ENCODE measurements at places on chromosomes 4 and X. TPM values are rescaled to one million over a fixed set of nuclear protein-coding genes. Genes with fewer than 3 reads are reported as not detected.

The IQCM gene
- not detected for total RNA-seq

The SASH3 gene
- total RNA-seq: 2.2 TPM

The GLRB gene
- total RNA-seq: 12.0 TPM

The FAM241A gene
- total RNA-seq: 7.6 TPM

DNA sequence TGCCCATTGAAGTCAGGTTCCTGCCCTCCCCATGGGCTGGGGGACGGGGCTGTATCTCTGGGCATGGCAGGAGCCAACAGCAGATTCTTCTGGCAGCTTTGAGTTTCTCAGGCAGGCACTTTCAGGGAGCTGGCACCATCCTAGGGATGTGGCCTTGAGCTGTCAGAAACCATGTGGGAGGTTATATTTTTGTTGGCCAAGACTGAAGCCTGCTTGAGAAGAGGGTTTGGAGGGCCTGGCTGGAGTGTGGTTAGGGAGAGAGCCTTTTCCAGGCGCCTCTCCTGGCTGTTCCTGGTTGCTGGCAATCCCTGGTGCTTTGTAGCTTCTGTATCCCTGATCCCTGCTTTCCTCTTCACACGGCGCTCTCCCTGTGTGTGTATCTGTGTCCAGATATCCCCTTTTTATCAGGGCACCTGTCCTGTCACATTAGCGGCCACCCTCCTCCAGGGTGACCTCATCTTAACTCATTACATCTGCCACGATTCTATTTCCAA, 30.6 kb upstream of the SORCS2 start:
- DNase-seq: no peak

DNA sequence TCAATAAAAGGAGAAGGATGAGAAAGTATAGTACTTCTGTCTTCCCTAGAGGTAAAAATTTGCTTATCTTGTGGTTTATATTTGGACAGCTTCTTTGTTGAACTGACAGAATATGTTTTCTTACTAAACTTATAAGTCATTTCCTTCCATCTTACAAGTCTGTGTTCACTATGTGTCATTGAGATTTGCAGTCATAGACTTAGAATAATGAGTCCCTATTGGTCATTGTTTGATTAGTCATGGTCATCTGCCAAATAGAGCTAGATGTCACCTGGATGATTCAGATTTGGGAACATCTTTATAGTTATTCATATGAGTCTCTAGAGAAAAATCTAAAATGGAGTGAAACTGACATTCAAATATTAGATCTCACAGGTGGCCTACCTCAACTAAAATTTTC, 51.5 kb downstream of the SPATA18 start:
- no peak for DNase-seq

DNA sequence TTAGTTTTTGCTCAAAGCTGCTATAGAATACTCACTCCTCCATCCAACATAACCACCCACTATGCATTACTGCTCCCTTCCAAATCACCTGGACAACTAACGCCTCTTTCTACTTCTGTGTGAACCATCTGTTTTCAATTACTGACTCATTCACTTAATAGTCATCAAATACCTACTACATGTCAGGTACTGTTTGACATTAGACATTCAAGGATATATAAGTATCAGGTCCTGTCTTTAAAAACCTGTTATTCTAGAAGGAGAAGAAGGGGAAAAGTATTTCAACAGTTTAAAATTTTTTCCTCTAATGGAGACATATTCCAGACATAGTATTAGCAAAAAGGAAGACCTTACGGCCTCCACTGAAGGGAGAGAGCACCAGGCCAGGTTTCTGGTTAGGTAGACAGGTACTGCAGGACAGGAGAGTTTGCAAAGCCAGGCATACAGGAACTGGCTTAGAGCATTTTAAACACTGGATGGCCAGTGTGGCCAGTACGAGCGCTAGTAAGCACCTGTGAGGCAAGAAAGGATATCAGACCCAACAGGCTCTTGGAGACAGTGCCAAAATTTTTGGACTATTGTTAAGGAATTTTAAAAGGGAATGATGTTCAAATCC, 39.0 kb downstream of the SH3RF1 start:
- DNase-seq: no peak

DNA sequence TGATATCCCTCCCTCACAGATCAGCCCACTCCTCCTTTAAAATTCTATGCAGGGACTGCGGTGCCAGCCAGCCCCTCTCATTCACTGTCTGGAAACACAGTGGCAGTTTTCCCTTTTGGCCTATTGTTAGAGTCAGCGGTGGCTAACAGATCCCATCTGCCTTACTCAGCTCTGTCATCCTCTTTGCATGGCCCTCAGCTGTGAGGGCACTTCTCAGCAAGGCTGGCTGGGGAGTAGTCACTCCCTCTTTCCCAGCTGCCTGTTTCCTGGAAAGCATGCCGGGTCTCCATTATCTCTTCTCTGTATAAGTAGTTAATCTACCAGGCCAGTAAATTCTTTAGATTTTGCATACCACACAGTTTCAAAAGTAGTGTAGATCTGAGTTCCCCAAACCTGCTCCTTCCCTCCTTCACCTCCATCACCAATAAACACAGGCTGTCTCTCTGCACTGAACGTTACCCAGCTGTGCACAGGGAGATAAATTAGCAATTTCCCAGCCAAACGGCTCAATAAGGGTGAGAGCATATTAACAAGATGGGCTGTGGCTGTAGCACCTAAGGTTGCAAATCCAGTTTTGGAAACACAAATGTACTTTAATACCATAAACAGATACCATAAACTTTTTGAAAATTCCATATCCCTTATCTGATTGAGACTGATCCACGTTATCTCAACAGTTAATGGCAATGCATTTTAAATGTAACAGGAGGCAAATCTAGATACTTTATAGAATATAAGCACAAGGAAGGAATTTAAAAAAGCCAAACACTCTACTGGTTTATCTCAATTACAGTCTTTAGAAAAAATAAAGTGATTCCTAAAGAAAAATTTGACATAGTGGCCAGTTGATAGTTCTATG, 229.3 kb downstream of the ANKRD50 start:
- no peak for DNase-seq

DNA sequence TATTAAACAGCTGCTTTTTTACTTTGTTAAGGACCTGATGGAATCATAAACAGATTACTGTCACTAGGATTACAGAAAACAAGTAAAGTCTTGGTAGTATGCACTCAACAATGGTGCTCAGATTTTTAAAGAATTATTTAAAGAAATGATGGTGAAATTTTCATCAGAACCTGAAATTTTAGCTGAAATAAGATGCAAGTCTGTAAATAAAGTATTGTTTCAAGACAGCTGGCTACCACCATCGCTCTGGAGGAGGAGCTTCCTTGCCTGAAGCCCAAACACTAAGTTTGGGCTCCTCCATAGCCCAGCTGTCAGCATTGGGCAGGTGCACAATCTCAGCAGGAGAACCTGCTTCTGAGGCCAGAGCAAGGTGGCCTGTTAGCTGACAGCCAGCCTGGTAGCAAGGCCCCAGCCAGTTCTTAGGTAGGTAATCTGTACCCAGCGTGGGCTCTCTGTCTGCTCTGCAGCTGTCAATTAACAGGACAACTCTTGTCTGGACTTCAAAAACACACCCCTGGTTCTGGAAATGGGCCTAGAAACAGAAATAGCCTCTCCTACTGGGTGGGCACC, 4.6 kb downstream of the GAB1 start:
- no peak for DNase-seq

GRCh38 chrX:85561231-85561630, 181.8 kb upstream of the POF1B start:
- no peak for DNase-seq

- no peak for DNase-seq
Observed at GRCh38 chr4:152943672-152944071, 7.5 kb downstream of the FHDC1 start.

All from left ventricle myocardium inferior (tissue), 1 donor.